ENCODE measurements at places on chromosomes 12 and 14. TPM values are rescaled to one million over a fixed set of nuclear protein-coding genes. Genes with fewer than 3 reads are reported as not detected.

The KCNC2 gene
- total RNA-seq: not detected

The ASB2 gene
- 44.6 TPM for total RNA-seq

The SCARB1 gene
- 11.4 TPM for total RNA-seq

The ESRRB gene
- 0.10 TPM for total RNA-seq

The KDM2B gene
- total RNA-seq: 44.8 TPM

The PAPLN gene
- 0.62 TPM for total RNA-seq

The UNC79 gene
- total RNA-seq: 0.05 TPM

The SPTB gene
- 0.70 TPM for total RNA-seq

The DLK1 gene
- not detected for total RNA-seq

The ANO2 gene
- total RNA-seq: not detected

The RAN gene
- 2,144 TPM for total RNA-seq

The GAPDH gene
- total RNA-seq: 5,836 TPM

The CYP27B1 gene
- 8.2 TPM for total RNA-seq

The NEDD8 gene
- total RNA-seq: 213 TPM

The TNFAIP2 gene
- 0.56 TPM for total RNA-seq

The SOX5 gene
- total RNA-seq: 0.69 TPM

The HHIPL1 gene
- total RNA-seq: 0.38 TPM

The INTS13 gene
- 54.8 TPM for total RNA-seq

The MAP4K5 gene
- total RNA-seq: 14.6 TPM

The TCL1A gene
- total RNA-seq: not detected

The NT5DC3 gene
- 6.8 TPM for total RNA-seq

The CLEC4D gene
- not detected for total RNA-seq

The ADAM20 gene
- total RNA-seq: 0.36 TPM

The CCDC198 gene
- total RNA-seq: not detected

The KLHL33 gene
- total RNA-seq: 0.12 TPM

The CD63 gene
- 210 TPM for total RNA-seq

The COX14 gene
- total RNA-seq: 46.1 TPM

The RHOJ gene
- total RNA-seq: not detected

The HOXC13 gene
- not detected for total RNA-seq

The INHBE gene
- 0.69 TPM for total RNA-seq

The GPRC5A gene
- 0.10 TPM for total RNA-seq

The GDF3 gene
- total RNA-seq: not detected

The TEX52 gene
- total RNA-seq: 0.19 TPM

The SERPINA10 gene
- not detected for total RNA-seq

The CABP1 gene
- 0.24 TPM for total RNA-seq

The MIP gene
- not detected for total RNA-seq

The OTX2 gene
- not detected for total RNA-seq

The ERBB3 gene
- 0.86 TPM for total RNA-seq

The B4GALNT3 gene
- total RNA-seq: 1.2 TPM

The C12orf56 gene
- not detected for total RNA-seq

The TSHR gene
- not detected for total RNA-seq

Data from activated CD4-positive, alpha-beta memory T cell treated with anti-CD3 and anti-CD28 coated beads for 36 hours (primary cell).